ENCODE measurements at places on chromosomes 4 and X.

- no peak for DNase-seq
These were observed 419.8 kb downstream of the GALNTL6 start for GRCh38 chr4:172232966-172233365.

- DNase-seq: no peak
These were observed 137.8 kb downstream of the ANTXR2 start for GRCh38 chr4:79935274-79935673.

DNA sequence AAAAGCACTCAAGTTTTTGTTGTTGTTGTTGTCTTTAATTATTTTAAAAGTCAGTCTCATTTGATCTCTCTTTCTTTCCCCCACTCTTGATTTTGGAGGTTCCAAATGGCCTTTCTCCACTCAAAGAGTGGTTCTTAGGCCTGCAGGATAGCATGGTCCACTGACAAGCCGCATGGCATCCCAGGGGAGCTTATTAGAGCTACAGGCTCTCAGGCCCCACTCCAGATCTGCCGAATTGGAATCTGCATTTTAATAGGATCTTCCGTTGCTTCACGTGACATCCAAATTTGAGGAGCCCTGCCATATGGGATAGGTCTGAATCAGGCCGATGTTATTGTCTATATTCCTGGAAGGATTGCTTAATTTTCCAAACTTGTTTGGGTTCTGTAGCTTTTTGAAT is 72.1 kb downstream of the CPE start:
- DNase-seq: no peak

GRCh38 chrX:47523297-47523696 is 37.7 kb upstream of the ARAF start:
- peak; percentile 6 for DNase-seq
